ENCODE measurements at places on chromosomes 5 and 9.

GRCh38 chr9:1267581-1267980, 217.4 kb downstream of the DMRT2 start:
- DNase-seq: no peak

GRCh38 chr9:131671133-131671520, 68.7 kb downstream of the RAPGEF1 start:
- no peak for DNase-seq

- no peak for DNase-seq
Measured at GRCh38 chr5:6407558-6408259, 29.4 kb upstream of the MED10 start.

GRCh38 chr5:68862560-68862959, 231.3 kb upstream of the SLC30A5 start:
- no peak for DNase-seq

DNA sequence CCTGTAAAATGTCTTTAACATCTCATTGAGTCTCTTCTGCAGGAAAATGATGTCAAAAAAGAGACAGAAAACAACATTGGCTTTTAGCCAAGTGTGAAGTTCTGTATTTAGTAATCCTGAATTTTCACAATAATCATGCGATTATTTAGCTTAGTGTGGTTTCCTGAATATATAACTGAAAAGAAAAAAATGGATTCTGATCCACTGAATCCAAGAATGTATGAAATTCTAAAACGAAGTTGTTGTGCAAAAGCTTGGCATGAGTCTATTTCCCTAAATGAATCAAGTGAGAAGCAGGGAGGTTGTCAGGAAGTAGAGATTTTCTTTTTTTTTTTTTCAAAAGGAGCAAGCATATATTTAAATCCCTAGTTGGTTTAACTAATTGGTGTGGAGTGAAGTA, 145.9 kb upstream of the CDH6 start:
- no peak for DNase-seq

DNA sequence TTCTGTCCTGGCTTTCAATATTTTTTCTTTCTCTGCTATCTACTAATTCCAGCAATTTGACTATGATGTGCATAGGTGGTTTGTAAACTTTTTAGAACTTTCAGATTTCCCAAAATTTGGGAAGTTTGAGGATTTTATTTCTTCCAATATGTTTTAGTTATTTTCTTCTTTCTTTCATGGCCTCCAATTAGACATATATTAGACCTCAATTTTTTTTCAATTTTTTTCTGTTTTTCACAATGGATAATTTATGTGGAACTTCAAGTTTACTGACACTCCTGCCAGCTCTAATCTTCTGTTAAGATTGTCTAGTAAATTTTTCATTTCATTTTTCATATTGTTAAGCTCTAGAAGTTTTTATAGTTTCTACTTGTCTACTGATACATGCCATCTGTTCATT, 163.3 kb downstream of the SAXO1 start:
- no peak for DNase-seq

- peak; percentile 75 for DNase-seq
Measured at GRCh38 chr5:35803191-35803651, 53.5 kb upstream of the IL7R start.

DNA sequence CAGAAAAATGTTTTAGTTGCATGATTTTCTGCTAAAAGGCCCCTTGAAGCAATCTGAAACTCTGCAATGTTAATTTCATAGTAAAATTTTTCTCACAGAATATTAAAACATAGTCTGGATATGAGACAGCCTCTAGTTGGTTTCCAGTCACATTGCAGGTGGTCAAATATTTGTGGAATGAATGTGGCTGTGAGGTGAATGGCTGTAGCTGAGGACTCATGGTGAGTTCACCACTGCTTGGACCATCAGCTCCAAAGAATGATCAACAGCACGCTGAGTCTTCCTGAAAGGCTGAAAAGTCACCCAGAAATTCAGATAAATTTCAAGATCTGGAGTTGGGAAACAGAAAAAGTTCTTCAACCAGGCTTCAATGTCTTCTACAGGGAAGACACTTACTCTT, 79.8 kb downstream of the MAT2B start:
- DNase-seq: no peak

DNA sequence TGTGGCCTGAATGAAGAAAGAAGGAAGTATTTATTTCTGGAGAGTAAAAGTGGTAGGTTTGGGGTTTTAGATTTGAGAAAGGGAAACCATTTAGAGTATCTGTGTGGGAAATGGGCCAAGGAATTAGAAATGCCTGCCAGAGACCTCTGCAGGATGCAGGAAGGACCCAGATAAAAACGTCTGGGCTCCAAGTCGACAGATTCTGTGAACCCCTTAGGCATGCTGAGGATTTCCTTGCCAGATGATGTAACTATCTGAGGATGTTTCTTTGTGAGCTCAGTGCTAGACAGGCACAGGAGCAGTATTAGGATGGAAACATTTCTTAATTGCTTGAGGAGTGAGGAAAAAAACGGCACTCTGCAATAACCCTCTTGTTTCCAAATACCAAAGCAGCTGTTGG, 251.8 kb upstream of the DMRT1 start:
- no peak for DNase-seq

GRCh38 chr5:76403766-76404222, 709 bp downstream of the IQGAP2 start:
- no peak for DNase-seq

DNA sequence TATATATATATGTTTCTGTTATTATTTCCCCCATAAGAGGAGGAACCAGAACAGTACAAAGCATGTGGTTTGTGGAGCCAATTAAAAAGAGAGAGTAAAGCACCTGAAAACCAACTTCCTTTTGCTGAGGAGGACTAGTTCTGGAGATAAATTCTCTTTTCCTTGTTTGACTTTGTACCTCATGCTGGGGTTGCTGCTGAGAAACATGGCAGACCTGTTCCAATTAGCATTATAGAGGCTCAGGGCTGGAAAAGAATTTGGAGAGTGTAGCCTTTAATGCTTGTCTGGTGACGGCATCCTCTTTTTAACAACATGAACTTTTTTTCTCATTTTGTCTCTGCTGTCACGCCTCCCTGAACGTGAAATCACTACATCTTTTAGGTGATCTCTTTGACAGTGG, 32.8 kb upstream of the NMUR2 start:
- no peak for DNase-seq
